ENCODE measurements at places on chromosomes 2 and 18.

- no peak for DNase-seq
Measured at GRCh38 chr2:170394641-170395387, 216.9 kb downstream of the MYO3B start.

- DNase-seq, result no peak
Measured at GRCh38 chr18:6842081-6842480, 112.6 kb downstream of the ARHGAP28 start.

- no peak for DNase-seq
Measured at GRCh38 chr2:155250800-155251199, 552.3 kb downstream of the KCNJ3 start.

- no peak for DNase-seq
Measured at GRCh38 chr2:206189691-206190090, 30.0 kb downstream of the EEF1B2 start.

DNA sequence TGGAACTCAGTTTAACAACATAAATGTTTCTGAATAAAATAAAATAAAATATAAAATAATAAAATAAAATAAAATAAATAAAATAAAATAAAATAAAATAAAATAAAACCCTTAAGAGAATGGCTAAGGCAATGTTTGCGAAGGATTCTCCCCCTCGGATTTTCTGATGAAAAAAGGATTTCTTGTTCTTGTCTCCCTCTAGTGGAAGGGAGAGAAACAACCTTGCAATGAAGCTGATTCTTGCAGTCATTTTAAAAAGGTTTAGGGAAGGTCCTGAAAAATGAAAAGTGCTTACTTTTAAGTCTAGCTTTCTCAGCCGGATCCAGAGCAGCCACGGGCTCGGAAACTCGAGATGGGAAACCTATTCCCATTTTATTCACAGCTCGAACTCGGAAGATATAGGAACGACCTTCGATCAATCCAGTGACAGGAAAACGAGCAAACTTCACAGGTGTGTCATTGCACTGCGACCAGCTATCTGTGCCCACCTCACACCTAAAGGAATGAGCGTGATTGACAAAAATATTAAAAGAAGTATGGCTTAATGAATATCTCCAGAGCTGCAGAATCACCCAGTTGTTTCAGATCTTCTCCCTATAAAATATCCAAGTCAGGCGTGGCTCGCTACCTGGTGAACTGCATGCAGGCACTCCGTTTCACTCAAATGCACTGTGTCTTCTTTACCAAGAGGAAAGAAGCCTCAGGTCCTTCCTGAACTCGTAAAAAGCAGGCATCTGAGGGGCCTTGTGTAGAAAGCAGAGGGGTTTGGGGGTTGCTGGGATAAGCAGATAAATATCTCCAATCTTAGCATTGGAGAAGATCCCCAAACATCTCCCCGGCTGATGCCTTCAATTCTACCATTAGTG is 68.1 kb downstream of the MYOM1 start:
- DNase-seq, result no peak

GRCh38 chr2:217966423-217967070 is 36.2 kb downstream of the TNS1 start:
- no peak for DNase-seq

GRCh38 chr18:77131652-77132368 is 773 bp downstream of the MBP start:
- DNase-seq, result no peak

DNA sequence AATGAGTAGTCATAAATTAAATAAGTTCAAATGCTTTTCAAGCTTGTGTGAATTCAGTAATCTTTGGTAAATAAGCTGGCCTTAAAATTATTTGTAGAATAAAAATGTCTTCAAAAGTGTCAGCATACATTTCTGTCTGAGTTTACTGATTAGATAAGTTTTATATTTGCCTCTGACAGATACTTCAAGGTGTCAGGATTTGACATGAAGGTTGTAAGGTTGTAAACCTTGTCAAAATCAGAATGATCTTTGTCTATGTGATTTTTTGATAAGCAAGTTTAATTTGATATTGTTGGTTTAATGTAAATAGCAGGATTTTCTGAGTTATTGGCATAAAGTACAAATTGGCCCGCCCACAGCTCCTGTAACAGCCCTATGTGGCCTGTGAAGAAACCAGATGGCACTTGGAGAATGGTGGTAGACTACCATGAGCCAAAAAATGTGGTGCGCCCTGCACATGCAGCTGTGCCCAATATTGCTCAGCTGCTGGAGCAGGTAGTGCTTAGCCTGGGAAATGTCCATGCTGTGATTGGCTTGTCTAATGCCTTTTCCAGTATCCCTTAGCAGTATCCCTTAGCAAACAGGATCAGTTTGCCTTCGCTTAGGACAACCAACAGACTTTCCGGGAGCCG is 188.0 kb upstream of the SPHKAP start:
- DNase-seq, result no peak

DNA sequence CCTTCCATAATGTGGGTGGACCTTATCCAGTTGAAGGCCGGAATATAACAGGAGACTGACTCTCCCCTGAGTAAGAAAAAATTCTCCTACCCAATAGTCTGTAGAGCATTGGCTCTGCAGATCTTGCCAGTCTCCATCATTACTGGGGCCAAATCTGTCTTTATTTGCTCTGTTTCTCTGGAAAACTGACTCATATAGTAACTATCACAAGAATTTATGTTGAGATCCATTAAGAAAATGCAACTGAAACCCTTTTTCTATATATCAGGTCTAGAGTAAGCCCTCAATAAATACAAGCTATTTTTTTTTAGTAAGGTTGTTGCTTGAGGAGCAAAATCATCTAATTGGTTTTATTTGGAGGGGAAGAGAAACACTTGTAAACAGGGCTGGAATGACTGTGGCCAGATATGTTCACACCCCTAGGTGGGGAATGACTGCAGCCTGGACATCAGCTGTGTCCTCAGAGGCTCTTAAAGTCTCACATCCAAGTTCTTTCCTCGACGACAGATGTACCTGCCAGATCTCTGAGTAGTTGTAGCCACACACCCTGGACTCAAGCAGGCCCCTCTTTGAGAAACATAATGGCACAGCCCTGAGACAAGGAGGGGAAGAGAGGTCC is 339.7 kb downstream of the TNS1 start:
- DNase-seq, result no peak

DNA sequence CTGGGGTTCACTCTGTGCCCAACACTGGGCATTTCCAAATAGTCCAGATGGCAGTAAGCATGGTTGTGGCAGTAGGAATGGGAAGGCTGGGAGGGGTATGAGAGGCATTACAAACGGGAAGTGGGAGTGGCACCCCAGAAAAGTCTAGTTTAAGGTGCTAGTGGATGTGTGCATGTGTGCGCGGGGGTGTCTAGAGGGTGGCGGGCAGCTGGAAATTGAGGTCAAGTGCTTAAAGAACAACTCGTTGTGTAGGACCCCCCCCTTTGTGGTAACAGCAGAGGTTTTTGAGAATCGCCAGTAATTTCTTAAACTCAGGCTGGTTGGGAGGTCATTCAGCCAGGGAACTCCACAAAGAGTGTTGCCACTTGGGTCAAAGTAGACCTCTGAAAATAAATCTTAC is 69.9 kb downstream of the RHBDD1 start:
- DNase-seq, result no peak

DNA sequence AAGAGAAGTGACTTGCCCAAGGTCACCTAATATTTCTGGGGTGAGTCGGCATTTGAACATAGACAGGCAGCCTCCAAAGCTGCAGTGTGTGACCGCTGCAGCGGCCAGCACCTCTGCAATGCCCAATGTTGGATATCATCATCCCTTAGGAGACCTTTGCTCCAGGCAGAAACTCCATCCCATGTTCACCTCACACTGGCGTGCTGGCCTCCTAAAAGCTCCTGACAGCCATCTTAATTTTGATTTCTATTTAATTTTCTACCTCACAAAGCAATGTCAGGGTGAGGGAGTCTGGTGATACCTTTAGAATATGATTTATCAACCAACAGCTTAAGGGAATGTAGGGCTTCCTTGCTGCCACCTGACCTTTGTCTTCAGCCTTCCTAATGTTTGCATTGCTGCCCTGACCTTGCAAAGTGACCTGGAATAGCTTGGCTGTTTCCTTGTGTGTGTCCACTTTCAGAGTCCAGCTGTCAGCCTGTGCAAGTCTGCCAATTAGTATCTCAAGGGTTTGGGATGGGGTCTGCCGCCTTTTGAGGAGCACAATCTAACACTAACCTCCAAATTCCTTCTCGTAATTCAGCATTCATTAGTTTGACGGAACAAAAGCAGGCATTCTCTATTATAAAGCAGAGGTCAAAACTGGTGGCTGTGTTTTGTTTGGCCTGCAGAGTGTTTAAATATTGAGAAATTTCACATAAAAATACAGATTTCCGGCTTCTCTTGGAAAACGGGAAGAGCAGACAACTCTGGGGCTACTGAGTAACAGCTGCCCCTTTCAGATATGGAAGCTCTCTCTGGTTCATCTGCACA is 127.6 kb downstream of the PLEKHM3 start:
- DNase-seq, result no peak

All from NCI-H2081 treated with DMSO at 0.1 percent for 48 hours (cell line).